Stimulated activated CD4-positive, alpha-beta T cell treated with anti-CD3 and anti-CD28 coated beads, Interleukin-12 subunit alpha, Interleukin-12 subunit beta, amount 100 ng/mL, for 48 hours (primary cell): ENCODE measurements at places on chromosomes 7 and 10.

DNA sequence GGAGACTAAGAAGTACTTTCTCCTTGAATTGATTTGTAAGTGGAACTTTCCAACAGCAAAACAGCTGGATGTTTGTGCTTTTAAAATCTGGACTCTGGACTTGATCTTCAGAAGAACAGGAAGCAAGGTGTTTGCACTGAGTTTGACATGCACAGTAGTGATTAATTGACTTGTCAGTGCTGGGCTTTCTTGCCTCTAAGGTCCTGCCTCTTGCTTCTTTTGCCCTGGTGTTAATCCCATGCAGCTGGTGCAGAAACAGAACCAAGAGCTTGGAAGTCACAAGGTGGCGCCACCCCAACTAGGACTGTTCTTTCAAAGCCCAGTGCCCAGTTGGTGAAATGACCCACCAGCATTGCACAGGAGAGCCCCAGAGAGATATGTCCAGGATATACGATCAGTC lies 66.8 kb upstream of the SEPHS1 start:
- DNase-seq = no peak

DNA sequence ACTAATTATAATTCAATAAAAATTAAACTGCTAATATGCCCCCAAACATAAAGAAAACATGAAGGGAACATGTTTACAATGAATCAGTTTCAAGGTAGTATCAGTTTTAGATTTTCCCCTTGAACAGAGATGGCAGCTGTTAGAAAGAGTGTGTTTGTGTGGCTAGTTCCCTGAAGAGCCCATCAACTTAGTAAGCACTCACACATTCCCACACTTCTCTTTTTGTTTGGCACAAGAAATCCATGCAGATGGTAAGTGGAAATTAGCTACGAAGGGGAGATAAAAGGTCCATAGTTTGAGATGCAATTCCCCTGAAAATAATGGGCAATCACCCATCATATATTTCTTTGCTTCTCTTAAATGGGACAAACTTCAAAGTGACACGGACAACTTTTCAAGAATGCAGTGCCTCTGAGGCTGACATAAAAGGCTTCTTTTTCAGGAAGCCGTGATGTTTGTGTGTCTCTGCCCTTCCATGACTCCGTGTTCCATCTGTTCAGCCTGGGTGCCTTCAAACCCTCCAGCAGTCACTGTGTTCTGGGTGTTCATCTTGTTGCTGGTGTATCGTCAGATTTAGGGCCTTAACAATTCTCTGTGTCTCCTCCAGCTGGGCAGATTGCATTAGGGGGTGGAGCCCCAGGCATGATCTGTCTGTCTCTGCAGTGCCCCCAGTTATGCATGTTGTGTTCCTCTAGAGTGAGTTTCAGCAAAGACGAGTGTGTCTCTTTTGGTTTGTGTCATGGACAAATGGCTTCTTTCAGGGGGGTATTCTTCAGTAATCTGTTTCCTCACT lies 259.5 kb upstream of the NPY start:
- DNase-seq = no peak

- no peak for DNase-seq
Measured at GRCh38 chr10:91286572-91286971, 66.1 kb downstream of the PCGF5 start.

GRCh38 chr10:7971949-7972348 lies 82.5 kb upstream of the GATA3 start:
- DNase-seq = no peak

DNA sequence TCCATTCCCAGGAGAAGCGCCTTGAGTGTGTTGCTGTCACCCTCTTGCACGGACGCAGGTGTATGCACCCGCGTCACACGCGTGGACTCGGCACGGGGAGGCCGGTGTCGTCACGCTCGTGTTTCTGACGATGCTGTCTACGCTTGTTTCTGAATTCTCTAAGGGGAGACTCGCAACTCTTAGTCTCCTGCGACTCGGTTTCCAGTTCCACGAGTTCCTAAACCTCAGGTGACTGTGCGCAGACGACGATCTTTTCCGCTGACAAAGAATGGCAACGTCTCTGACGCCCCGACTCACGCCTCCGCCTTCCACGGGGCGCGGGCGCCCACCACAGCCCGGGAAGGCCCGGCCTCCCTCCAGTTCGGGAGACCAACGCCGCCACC lies 579 bp downstream of the IDI1 start:
- no peak for DNase-seq
